ENCODE measurements at places on chromosomes 3 and 15.

- peak; percentile 46 for DNase-seq
These were observed 860 bp downstream of the RASA2 start for GRCh38 chr3:141487521-141488252.

GRCh38 chr15:100186960-100187359, 154.8 kb downstream of the ADAMTS17 start:
- DNase-seq: no peak

- no peak for DNase-seq
These were observed 423.1 kb downstream of the TIGIT start for GRCh38 chr3:114716916-114717315.

- DNase-seq: no peak
These were observed 4.3 kb downstream of the ITIH1 start for GRCh38 chr3:52781741-52782140.

GRCh38 chr15:58433597-58434333, 2.0 kb downstream of the LIPC start:
- DNase-seq: no peak

DNA sequence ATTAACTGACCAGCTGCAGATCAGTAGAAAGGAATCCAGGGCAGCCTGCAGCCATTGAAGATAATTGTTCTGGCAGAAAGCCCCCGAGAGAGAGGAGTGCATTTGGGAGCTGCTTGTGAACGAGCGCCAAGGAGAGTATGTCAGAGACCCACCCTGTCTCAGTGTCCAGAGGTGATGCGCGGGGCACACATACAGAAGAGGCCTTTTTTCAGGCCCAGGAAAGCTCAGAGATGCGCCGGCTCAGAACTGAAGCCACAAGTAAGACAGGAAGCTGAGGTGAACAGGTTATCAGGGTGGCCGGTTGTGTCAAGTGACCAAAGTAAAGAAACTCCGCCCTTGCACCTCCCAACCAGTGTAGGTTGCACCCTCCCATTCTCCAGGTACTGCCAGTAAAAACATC, 59.8 kb upstream of the HEG1 start:
- DNase-seq: peak; percentile 78

DNA sequence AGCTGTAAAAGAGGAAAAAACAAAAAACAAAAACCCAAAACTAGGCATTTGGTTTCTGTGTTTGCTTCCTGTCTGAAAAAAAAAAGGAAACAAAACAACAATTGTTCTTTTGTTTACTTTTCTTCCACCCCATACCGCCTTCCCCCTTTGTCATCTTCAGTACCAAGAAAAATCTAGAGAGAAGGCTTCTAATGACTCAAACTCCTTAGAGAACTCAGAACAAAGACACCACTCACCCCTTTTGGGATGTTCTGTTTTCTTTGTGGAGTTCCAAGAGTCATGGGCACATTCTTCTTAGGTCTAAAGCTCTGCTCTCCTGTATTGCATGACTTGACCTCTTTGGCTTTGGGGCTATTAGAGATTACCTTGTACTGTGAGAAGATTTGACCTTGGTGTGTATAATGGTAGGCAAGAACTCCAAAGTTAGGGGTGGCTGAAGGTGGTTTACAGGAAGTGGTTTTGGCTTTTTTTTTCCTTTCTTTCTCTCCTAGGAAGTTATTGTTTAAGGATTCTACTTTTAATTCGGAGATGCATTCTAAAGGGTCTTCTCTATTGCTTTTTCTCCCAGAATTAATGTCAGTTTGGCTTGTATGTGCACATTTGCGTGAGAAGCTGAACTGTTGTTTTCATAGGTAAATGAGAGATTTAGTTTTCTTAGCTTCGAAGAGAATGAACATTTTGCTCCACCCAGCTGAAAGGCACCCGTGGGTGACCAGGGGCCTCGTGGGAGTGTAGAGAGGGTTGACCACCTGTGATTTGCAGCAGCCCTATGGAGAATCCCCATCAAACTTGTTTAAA, 39.5 kb upstream of the ZBTB20 start:
- DNase-seq: no peak

DNA sequence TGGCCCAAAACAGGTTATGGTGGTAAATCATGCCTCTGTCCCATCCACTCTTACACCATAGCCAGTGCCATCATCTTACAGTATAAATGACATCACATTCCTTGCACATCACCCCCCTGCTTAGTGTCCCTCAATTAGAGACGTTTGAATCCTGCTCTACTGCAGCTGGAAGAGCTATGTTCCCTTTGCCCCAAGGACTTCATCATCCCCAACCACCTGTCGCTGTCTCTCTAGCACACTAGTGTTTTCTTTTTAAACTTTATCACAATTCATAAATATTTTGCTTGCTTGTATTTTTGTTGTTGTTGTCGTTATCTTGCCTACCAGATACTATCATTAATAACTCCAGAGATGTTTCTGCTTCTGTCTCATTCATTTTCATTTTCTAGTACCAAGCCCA, 28.7 kb downstream of the SPTSSB start:
- no peak for DNase-seq

- DNase-seq: no peak
These were observed 58.3 kb upstream of the KY start for GRCh38 chr3:134709076-134709475.

GRCh38 chr15:39880718-39881387, 39.2 kb downstream of the GPR176 start:
- DNase-seq: no peak

- DNase-seq: peak; percentile 86
These were observed 27.9 kb upstream of the TGFBR2 start for GRCh38 chr3:30578479-30578878.

- no peak for DNase-seq
These were observed 130.8 kb downstream of the MINAR1 start for GRCh38 chr15:79562899-79563298.

DNA sequence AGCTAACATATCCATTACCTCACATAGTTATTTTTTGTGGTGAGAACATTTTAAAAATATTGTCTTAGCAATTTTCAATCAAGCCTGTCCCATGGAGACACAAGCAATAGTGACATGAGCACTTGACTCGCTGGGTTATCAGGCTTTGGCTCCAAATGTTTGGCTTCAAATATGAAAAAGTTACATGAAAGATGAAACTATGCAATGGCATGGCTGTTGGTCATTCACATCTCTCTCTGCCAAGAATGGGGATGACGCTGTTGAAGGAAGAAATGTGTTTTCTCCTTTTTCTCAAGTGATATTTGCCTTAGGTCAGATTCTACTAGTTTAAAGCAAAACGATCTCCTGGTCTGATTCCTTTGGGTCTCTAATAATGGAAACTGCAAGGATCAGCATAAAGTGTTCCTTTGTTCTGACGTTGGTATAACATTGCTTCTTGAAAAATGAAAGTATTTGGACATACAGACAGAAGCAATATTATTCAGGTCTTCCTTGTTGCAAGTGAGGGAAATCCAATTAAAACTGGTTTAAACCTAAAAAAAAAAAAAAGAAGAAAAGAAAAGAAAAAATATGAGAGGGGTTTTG, 71.2 kb downstream of the SSUH2 start:
- peak; percentile 63 for DNase-seq

- no peak for DNase-seq
These were observed 2.2 kb upstream of the PRKCD start for GRCh38 chr3:53158765-53159155.

DNA sequence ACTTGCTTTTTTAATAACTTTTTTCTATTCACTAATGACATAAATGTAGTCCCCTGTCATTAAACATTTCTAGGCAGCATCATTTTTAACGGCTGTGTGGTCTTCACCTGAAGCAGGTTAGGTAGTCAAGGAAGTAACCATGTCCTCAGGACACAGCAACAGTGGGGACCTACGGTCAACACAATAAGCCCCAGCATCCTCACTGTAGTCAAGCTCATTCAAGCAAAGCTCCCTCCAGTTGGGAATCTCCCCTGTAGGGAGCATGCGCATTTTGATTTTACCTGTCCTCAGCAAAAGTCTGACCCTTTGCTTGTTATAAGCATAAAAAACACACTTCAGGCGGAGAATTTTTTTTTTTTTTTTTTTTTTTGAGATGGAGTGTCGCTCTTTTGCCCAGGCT, 151.4 kb downstream of the SHQ1 start:
- DNase-seq: no peak

GRCh38 chr3:152302521-152303021, 33.8 kb downstream of the MBNL1 start:
- peak; percentile 92 for DNase-seq

DNA sequence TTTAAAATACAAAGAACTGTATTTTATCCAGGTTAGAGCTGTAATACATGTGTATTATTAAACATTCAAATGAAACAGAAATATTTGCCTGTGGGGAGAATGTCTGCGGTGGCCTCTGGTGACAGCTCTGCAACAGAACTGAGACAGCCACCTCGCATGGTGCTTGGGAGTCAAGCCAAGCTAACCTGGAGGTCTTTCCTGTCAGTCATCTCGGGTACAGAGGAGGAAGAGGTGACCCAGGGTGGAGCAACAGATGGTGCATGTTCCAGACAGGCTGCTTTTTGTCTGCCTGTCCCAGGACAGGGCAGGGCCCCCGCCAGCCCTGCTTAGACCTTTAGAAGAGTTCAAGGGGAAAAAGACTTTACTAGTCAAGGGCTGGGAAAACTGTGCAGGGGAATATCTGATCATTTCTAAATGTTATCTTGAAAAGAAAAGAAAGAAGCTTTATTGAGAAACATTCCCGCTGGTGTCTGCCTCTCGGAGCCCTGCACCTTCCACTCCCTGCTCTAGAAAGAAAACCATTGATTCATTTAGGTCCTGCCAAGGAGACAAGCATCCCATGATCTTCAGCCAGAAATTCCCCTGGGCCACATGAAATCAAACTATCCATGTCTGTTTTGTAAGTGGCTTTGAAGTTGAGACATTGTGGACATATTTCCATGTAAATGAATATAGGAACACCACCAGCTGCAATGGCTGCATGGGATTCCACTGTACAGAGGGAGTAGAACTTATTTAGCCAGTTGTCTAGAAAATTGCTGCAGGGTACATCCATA, 5.5 kb upstream of the NR2E3 start:
- DNase-seq: no peak

- peak; percentile 96 for DNase-seq
These were observed 57.3 kb upstream of the OSTN start for GRCh38 chr3:191141728-191142127.

All from cardiac fibroblast (primary cell).